Stimulated activated CD4-positive, alpha-beta T cell treated with anti-CD3 and anti-CD28 coated beads, Interleukin-2, amount 100 ng/mL, for 48 hours (primary cell): ENCODE measurements at places on chromosomes 11 and 22.

DNA sequence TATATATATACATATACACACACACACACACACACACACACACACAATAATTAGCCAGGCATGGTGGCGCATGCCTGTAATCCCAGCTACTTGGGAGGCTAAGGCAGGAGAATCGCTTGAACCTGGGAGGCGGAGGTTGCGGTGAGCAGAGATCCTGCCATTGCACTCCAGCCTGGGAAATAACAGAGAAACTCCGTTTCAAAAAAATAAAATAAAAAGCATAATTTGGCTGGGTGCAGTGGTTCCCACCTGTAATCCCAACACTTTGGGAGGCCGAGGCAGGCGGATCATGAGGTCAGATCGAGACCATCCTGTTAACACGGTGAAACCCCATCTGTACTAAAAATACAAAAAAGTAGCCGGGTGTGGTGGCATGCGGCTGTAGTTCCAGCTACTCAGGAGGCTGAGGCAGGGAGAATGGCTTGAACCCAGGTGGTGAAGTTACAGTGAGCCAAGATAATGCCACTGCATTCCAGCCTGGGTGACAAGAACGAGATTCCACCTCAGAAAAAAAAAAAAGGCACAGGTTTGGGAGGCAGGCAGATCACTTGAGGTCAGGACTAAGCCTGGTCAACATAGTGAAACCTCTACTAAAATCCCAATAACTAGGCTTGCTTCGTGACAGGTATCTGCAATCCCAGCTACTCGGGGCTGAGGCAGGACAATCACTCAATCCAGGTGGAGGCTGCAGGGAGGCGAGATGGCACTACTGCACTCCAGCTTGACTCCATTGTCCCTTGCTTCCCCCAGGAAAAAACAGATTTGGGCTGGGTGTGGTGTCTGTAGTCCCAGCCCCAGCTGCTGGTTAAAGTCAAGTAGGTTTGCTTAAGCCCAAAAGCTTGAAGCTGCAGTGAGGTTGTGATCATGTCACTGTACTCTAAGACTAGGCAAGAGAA is 11.8 kb upstream of the WDR74 start:
- DNase-seq, result no peak

DNA sequence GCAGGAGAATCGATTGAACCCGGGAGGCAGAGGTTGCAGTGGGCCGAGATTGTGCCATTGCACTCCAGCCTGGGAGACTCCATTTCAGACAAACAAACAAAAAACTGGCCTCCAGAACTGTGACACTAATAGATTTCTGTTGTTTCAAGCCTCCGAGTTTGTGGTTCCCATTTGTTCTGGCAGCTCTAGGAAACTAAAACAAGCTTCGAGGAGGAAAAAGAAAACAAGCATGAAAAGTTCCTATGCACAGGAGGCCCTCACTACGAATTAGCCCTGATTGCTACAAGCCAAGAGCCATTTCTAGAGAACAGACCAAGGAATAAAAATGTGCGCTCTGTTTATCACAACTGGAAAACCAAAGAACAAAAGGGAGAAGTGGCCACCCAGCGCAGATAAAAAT is 47.8 kb upstream of the SHANK2 start:
- no peak for DNase-seq

- DNase-seq, result no peak
Observed at GRCh38 chr11:19946681-19947080, 213.6 kb downstream of the DBX1 start.

DNA sequence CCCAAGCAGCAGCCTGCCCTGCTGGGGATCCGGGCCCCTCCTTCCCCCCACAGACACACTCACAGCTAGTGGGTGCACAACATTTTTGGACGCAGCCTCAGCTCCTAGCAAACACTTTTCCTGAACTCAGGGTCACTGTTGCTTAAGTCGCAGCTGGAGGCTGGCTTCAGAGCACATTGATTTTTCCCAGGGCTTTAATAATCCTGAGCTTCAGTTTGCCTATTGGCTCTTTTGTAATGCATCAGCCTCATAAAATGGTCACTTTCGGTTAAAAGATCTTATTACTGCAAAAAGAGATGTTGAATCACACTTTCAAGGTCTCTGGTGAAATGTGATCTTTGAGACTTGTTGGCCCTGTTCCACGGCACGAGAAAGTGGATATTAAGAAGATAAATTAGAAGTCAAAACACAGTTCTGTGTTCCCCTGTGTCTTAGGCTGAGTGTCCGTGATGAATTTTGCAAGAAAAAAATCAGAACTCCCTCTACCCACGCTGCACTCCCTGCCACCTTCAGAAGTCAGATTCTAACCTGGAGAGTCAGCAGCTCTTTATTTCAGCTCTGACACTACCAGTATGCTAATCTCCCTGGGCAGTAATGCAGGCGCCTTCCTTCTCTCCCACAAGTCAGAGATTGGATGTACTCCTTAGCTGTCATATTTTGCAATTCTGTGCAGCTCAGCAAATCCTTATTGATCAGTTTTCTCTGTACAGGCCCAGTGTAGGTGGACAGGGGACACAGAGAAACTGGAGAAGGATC is 158.2 kb upstream of the E2F8 start:
- DNase-seq, result no peak

GRCh38 chr22:31821572-31821971 is 67.8 kb downstream of the DEPDC5 start:
- no peak for DNase-seq

DNA sequence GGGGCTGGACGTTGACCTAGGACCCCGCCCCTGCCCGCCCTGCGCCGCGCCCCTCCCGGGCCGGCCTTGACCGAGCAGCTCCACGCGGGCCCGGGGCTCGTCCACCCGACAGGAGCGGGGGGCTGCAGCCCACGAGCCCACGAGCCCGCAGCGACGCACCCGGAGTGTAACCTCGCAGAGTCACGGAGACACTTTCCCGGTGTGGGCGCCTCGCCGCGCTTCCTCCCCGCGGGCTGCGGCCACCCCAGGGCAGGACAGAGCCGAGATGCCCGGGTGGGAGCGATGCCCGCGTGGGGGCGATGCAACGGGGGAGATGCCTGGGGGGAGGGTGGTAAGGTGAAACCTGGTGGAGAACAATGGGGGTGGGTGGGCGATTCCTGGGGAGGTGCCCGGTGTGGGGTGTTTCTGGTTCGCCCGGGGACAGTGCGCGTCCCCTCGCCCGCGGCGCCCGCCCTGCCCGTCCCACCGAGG is 4.9 kb upstream of the ZBED4 start:
- DNase-seq, result no peak

- DNase-seq, result no peak
Observed at GRCh38 chr22:29291215-29291614, 15.2 kb upstream of the GAS2L1 start.

GRCh38 chr11:10970926-10971325 is 113.1 kb upstream of the ZBED5 start:
- DNase-seq, result no peak

- no peak for DNase-seq
Observed at GRCh38 chr22:46905415-46905814, 143.0 kb downstream of the TBC1D22A start.

DNA sequence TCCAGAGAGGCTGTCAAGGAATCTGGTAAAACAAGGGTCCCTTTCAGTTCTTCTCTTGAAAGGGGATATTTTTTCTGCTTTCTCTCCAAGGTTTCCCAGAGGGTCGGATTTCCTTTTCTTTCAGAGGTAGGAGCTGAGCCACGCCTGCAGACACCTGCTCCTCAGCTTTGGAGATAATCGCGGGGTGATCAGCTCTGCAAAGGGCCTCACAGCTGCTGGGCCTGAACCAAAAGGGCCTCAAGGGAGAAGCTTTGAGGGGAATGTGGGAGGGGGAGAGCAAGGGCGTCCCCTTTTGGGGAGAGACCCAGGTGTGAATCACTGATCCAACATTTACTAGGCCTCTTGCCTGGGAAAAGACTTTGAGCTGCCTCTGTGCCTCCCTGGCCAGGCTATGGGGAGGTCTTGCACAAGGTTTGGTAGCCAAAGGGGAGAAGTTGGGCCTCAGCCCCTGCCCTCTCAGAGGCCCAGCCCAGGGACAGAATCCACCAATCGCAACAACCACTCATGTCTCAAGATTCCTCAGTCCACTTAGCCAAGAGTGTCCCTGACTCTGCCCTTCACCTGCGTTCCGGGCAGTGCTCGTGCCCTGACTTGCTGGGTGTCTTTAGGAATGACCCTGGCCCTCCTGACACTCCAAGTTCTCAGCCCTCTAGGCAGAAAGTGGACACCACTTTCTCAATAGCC is 14.0 kb upstream of the TP53I11 start:
- DNase-seq, result no peak

GRCh38 chr11:8658321-8659057 is 24.0 kb downstream of the TRIM66 start:
- DNase-seq, result no peak

- no peak for DNase-seq
Observed at GRCh38 chr22:27880778-27881394, 38.2 kb downstream of the PITPNB start.

DNA sequence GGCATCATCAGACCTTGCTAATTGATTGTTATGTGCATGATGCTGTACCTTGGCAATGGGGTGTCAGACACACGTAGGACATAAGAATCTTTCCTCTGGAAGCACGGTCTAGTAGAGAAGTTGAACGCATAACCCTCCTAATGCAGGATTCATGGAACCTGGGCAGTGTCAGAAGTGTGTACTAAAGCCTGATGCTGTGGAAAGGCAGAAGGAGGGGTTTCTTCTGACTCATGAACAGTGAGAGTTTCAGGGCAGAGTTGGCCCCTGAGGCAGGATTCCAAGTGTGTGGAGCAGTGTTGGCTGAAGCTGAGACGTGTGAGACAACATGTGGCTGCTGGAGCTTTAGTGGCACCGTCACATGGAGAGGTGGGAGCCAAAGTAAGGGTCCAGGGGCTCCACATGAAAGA is 3.5 kb downstream of the PANX1 start:
- no peak for DNase-seq

DNA sequence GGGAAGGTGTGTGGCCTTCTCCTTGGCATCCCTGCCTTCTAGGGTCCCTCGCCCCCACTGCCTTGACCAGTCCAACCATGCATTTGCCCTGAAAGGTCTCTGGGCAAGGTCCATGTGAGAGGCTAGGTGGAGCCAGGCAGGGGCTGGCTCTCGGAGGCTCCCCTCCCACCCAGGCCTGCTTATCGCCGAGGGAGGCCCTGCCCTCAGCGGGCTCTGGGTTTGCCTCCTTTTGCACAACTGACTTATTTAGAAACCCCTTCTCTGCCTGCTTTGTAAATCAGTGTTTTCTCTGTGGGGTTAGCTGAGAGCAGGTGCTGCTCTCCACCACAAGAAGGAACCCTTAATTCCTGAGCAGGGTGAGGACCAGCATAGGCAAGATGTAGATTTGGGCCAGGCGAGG is 47.7 kb downstream of the CD82 start:
- no peak for DNase-seq

DNA sequence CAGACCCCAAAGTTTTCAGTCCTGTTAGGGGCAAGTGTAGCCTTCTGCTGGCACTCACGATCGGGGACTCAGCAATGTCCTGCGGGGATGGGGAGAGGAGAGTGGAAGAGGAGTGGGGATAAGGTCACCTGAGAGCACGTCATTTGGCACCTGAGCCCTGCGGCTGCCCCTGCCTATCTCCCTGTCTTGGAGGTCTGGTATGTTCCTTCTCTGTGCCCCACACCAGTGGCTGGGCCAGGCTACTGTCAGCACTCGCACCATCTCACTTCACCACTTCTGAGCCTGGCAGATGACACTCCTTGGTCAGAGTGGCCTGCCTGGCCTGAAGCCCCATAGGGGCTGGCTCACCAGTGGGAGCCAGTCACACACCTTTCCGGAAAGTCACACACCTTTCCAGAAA is 20.1 kb upstream of the CHADL start:
- no peak for DNase-seq

DNA sequence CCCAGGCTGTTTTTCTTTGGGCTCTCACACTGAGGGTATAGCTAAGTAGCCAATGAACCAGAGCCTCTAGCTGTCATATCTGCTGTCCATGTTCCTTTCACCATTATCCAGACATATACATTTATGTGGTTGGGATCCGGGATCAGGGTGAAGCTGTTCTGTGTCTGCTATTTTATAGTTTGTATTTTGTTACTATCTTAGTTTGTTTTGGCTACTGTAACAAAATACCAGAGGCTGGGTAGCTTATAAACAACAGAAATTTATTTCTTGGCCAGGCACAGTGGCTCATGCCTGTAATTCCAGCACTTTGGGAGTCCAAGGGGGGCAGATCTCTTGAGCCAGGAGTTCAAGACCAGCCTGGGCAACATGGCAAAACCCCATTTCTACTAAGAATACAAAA is 40.5 kb upstream of the CABP7 start:
- DNase-seq, result no peak

DNA sequence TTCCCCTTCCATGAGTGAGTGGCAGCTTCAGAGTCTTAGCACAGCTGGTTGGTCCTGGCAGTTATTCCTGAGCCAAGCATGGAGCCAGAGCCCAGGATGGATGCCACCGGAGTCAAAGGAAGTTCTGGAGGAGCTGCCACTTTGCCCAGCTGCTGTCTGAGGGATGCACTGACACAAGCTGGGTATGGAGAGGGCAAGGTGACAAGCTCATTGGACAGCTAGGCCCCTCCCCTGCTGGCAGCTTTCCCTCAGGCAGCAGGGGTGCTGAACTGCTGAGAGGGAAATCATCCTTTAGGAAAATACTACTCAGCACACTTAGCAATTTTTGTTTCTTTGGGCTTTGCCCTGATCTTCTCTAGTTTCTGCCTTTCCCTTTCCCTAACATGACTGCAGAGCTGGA is 99.3 kb upstream of the SESN3 start:
- no peak for DNase-seq

- no peak for DNase-seq
Observed at GRCh38 chr22:35619336-35620094, 2.4 kb upstream of the MB start.

- DNase-seq, result no peak
Observed at GRCh38 chr11:46343520-46343919, 3.7 kb upstream of the DGKZ start.

DNA sequence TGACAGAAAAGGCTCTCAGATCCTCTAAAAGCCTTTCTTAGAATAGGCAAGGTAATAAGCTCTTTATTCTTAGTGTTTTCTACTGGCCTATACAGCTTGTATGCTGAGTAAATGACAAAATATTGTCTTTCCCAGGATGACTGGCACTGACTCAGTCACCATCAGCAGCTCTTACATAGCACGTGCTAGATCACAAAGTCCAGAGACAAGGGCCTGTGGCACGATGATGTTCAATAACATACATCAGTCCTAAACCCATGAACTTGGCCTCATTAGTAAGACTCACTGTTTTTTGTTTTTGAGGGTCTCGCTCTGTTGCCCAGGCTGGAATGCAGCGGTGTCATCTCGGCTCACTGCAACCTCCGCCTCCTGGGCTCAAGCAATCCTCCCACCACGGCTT is 42.7 kb downstream of the CELF1 start:
- no peak for DNase-seq

GRCh38 chr22:41776381-41776780 is 24.1 kb upstream of the CCDC134 start:
- no peak for DNase-seq

GRCh38 chr11:12284316-12285050 is 92.9 kb upstream of the PARVA start:
- no peak for DNase-seq
